ENCODE measurements at places on chromosomes 16 and 17. TPM values are rescaled to one million over a fixed set of nuclear protein-coding genes. Genes with fewer than 3 reads are reported as not detected.

The CBX2 gene
- polyA plus RNA-seq = 7.6 TPM

The RAB40C gene
- 15.7 TPM for polyA plus RNA-seq

The CCT6B gene
- polyA plus RNA-seq = 1.3 TPM

The CLEC18C gene
- not detected for polyA plus RNA-seq

The CDRT15L2 gene
- not detected for polyA plus RNA-seq

The CX3CL1 gene
- polyA plus RNA-seq = 4.8 TPM

The ARL5C gene
- polyA plus RNA-seq = 0.42 TPM

The ITGAD gene
- polyA plus RNA-seq = 0.26 TPM

DNA sequence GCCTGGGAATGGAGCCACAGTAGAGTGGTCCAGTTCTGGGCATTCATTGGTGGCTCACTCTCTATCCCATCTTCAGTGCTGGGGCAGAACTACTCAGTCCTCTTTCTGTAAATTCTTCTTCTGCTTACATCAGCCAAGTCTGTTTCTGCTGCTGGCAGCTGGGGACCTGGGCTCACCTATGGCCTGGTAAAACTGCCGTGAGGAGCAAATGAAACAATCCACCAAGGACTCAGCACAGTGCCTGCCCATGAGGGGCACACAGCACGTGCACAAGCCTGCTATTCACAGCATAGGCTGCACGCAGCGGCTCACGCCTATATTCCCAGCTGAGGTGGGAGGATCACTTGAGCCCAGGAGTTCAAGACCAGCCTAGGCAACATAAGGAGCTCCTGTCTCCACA is 30.9 kb upstream of the SNN start:
- no peak for DNase-seq

GRCh38 chr16:1154887-1155331 is 2.0 kb downstream of the CACNA1H start:
- DNase-seq = no peak

DNA sequence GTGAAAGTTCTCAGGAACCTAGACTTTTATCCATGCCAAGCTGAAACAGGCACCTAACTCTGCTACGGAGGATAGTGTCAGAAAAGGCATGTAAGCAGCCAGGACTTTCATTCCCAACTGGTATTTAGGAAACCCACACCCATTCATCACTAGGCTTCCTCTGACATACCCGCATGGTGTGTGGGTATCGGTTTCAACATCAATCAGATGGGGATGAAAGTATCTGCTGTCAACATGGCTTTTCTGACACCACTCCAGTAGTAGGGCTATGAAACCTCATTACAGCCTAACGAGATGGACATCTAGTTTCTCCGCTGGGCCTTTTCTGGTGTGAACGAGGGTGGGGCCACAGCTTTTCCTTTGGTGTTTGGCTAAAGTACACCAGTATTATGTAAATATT is 1178.3 kb downstream of the CDH11 start:
- DNase-seq = no peak

DNA sequence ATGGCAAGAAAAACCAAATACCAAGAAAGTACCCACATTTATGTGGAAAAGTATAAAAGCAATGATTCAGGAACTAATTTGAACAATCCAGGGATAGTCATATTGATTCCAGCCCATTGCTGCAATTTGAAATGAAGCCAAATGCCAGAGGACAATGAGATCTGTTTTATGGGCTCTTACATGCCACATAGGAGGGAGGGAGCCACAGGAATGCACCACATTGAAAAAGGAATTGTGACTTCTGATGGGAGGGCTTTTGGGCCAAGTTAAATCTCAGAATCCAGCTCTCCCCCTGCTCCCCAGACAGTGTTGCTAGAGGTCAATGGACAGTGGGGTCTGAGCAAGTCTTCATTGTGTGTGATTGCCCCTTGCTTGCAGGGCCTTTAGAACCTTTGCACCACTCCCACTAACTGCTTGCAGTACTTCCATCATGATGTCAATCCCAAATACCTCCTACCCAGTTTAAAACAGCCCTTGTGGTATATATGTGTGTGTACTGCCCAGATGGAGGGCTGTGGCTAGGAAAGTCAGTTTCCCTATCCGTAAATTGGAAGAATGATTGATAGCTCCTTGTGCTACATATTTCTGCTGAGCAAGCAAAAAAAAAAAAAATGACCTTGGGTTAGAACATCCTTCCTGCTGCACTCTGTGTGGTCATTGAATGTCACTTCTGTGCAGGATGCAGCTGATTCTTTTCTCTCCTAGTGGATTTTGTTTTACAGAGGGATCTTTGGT is 406.8 kb downstream of the UTP18 start:
- DNase-seq = no peak

DNA sequence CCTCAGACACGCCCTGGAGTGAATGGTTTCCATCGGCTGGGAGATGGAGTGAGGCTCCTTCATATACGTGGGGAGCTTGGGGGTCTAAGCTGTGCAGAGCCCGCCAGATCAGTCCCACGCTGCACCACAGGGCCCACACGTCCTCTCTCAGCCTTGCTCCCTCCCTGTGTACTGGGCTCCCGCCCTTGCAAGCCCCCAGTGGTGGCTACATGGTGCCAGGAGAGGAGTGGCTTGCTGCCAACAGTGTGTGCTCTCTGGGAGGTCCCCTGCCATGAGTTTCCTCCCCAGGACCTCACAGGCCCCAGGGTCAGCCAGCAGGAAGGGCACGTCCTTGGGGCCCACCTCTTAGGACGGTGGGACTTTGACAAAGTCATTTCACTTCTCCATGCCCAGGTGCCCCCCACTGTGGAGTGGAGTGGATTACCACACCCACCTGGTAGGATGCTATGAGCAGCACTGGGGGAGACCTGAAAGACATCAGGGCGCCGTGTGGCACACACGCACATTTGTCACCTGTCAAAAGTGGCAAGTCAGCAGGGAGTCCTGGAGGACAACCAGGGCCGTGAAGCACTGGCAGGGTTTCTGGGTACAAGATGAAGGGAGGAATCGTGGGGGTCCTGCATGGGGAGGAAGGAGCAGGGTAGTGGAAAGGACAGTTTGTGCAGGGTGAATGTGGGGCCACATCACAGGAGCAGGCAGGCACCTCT is 13.7 kb downstream of the SLC5A10 start:
- DNase-seq = no peak

DNA sequence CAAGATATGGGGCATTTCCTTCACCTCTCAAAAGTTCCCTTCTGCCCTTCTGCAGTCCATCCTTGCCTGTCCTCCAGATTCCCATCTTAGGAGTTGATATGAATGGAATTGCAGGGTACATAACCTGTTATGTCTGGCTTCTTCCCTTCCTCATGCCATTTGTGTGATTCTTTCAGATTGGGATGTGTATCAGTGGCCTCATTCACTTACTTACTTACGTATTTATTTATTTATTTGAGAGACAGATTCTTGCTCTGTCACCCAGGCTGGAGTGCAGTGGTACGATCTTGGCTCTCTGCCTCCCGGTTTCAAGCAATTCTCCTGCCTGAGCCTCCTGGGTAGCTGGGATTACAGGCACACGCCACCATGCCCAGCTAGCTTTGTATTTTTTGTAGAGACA is 6.2 kb upstream of the TMEM94 start:
- DNase-seq = no peak

DNA sequence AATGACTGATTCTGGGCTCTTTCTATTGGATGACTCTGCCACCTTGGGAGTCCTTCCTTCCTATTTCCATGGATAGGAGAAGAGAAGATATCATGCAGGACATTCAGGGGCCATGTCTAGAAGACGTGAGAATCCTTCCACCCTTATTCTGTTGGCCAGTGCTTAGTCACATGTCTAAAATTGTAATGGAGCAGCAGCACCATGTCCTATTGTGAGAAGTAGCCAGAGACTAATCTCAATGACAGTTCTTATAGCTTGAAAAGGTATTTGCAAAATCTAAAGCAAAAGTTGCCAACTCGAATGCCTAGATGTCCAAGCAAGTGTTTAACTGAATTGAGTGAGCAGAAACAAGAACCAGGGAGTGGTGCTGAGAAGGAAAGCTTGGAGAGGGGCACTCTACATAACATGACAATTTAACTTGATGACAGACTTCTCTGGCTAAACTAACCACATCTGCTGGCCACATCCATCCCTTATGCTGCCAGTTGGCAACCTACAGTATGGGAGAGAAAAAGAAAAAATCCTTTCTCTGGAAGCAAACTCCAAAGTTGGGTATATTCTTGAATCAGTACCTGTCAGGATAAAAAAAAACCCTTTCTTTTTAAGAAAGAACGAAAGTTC is 225.7 kb downstream of the CDH13 start:
- no peak for DNase-seq

- DNase-seq = no peak
These were observed 74.7 kb upstream of the CA10 start for GRCh38 chr17:52233176-52233575.

DNA sequence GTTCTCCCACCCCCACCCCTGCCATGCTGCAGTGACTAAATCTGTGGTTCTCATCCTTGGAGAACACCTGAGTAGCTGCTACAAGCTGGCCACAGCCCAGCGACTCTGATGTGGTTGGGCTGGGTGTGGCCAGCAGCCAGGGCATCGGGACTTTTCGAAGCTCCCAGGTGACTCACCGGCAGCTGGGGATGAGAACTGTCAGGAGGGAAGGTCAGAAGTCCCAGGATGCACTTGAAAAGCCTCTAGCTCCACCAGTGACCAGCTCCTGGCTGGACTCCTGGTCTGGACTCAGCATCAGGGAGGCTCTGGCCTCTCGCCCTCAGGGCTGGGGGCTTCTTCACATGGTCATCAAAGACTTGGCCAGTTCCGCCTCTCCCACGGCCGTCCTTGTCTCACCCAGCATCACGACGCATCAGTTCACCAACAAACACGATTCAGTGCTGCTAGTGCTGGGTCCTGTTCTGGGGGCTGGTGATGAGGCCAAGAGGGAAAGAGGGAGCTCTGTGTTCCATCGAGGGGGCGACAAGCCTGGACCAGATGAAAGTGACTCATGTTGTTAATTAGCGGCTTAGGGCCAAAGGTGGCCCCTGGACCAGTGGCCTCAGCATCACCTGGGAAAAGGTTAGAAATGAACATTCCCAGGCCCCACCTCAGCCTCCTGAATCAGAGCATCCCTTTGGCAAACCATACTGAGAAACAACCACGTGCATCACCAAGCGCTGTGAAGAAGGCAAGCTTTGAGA is 3.9 kb upstream of the C17orf99 start:
- DNase-seq = no peak

- no peak for DNase-seq
These were observed 2.8 kb downstream of the RAB40C start for GRCh38 chr16:592518-593306.

DNA sequence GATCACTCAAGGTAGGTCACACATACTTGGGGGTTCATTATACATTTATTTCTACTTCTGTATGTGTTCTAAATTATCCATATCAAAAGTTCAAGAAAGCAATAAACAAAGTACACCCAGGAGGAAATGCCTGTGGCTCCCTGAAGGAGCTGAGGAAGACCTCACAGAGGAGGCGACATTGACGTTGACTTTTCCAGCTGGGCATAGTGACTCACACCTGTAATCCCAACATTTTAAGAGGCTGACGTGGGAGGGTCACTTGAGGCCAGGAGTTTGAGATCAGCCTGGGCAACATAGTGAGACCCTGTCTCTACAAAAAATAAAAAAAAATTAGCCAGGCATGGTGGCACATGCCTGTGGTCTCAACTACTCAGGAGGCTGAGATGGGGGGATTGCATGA is 16.3 kb downstream of the ITGAD start:
- no peak for DNase-seq

DNA sequence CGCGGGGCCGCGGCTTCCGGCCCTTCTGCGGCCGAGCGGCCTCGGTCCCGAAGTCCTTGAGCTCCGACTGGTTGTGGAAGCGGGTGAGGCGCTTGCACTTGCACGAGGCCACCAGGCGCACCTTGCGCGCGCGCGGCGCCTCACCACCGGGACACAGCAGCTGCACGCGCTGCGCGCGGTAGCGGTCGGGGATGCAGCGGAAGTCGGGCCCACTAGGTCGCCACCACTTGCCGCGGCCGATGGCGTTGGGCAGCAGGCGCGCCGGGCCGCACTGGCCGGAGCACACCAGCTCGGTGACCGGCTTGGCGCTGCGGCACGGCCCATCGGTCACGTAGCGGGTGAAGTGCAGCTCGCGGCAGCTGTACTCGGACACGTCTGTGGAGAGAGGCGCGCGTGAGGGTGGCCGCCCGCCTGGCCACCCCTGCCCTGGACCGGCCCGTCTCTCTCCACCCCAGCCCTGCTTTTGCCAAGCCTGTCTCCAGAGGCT is 3.2 kb downstream of the SOST start:
- DNase-seq = peak; percentile 66

DNA sequence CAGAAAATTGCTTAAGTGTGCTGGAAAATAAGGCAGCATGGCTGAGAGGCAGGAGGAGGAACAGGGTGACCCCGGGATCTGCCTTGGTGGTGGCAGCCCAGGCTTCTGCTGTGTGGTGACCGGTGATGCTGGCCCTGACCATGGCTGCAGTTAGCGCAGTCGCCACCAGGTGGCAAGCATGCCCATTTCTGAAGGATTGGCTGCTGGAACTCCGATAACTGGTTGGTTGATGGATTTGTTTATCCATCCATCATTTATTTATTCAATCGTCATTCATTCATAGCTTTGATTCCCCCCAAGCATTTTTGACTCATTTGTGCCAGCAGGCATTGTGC is 29.1 kb upstream of the ITGA3 start:
- peak; percentile 87 for DNase-seq

DNA sequence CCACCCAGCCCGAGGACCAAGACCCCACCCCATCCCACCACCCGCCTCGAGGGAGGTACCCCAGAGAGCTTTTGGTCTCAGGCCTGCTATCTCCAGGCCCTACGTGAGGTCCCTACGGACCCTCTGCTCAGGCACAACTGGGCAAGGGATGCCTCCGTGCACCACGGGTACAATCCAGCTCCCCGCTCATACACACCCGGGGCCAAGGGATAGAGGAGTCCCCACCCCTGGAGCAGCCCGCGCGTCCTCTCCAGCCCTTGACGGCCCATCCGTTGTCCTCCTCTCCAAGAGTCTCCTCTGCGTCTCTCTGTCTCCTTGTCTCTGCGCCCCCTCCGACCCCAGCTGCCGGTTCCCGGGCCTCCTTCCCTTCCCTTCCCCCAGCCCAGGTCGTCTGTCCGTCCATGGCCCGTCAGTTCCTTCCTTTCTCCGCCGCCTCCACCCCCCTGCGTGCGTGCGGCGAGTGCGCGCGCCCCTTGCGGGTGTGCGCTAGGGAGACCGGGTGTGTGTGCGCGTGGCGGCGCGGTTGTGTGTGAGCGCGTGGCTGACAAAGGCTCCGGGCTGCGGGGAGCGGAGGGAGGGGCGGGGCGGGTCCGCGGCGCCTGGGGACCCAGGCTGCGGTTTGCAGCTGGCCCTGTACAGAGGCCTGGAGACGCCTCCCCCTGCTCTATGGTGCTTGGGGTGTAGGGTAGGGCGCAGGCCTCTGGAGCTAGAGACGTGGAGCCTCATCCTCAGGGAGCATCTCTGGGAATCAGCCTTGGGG is 930 bp downstream of the SPNS2 start:
- no peak for DNase-seq

DNA sequence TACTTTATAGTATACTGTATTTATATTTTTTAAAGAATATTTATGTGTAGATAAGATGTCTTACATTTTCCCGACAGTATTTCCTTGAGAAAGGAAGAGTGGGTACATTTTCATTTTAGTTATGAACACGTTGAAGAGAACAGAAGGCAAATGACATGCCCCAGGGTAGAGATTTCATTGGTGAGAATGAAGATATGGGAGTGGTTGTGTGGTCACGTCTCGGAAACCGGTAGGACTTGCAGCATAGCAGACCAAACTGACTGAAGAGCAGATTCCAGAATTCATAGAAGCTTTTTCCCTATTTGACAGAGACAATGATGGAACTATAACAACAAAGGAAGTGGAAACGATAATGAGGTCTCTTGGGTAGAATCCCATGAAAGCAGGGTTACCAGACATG is 71.7 kb downstream of the KCNJ2 start:
- DNase-seq = no peak

GRCh38 chr16:77398495-77398894 is 36.3 kb downstream of the ADAMTS18 start:
- DNase-seq = no peak

GRCh38 chr16:85341972-85342695 is 229.9 kb upstream of the CIBAR2 start:
- no peak for DNase-seq
